Small intestine (tissue), 16 donors: ENCODE measurements at places on chromosomes 13 and 19. TPM values are rescaled to one million over a fixed set of nuclear protein-coding genes. Genes with fewer than 3 reads are reported as not detected.
A peak's percentile ranks its signal among the peaks of the same experiment; 100 is the strongest.

The ERICH4 gene
- polyA plus RNA-seq: 11.7 TPM

The WDR88 gene
- not detected for polyA plus RNA-seq

The IGFL1 gene
- polyA plus RNA-seq: not detected

The ACP7 gene
- 0.01 TPM for polyA plus RNA-seq

The PSG1 gene
- not detected for polyA plus RNA-seq

GRCh38 chr13:93951108-93951507, 528.4 kb downstream of the DCT start:
- no peaks in the 10 kb centered on the region for H3K36me3 ChIP-seq
- DNase-seq: no peak
- no peak overlapping the region for H3K4me3 ChIP-seq
- H3K4me1 ChIP-seq: no peaks in the 10 kb centered on the region
- H3K27me3 ChIP-seq: no peaks in the 10 kb centered on the region

DNA sequence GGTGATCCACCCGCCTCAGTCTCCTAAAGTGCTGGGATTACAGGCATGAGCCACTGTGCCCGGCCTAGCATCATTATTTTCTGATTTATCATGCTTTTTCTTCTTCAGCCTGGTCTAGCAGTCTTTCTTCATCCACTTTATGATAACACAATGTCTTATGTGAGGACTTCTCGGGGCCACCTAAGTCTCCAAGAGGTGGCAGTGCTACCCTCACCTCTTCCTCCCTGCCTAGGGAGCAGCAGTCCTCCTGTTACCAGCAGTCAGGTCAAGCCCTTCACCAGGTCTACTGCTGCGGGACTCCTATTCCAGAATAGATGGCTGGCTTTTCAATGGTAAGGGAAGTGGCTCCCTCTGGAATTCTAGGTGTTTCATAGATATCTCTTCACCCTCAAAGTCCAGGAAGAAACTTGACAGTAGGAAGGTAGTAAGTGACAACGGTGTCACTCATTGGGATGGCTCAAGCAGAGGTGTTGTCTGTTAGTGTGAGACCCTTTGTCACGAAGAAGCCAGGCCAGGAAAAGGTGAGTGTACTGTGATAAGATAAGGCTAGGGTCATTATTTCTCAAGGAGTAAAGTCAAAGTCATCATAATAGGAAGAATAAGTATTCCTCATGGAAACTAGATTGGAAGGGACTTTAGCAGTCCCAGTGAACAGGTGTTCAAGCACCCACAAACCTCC, 164.0 kb downstream of the KLF5 start:
- H3K36me3 ChIP-seq: no peaks in the 10 kb centered on the region
- peaks cover 31% of the 10 kb centered on the region for H3K4me1 ChIP-seq
- no peaks in the 10 kb centered on the region for H3K27me3 ChIP-seq
- H3K27ac ChIP-seq: no peak overlapping the region

DNA sequence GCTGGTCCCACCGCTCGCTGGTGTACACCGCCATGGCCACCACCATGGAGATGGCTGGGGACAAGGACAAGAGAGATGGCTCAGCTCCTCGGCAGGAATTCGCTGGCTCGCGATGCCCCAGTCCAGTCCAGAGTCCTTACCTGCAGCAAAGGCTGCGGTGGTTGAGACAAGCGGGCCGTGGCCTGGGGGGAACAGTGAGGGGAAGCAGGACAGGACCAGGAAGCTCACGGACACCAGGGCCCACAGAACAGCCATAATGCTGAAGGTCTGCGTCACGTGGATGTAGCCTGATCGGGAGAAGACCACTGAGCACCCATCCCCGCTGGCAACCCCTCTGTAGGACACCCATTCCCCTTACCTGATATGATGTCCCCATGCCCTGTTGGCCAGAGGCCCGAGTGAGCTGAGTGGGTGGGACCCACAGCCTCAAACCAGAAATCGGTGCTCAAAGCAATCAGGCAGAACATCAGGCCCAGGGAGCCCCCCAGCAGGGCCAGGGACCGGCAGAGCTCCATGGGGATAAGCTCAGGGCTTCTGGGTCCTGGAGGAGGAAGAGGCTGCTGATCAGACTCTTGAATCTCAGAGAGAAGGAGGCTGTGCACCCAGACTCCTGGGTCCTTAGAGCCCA, 319 bp downstream of the NKG7 start:
- peaks cover 6% of the 10 kb centered on the region for H3K4me1 ChIP-seq
- H3K27me3 ChIP-seq: no peaks in the 10 kb centered on the region
- no peak overlapping the region for H3K27ac ChIP-seq
- H3K4me3 ChIP-seq: no peak overlapping the region
- no peaks in the 10 kb centered on the region for H3K36me3 ChIP-seq
- DNase-seq: no peak

DNA sequence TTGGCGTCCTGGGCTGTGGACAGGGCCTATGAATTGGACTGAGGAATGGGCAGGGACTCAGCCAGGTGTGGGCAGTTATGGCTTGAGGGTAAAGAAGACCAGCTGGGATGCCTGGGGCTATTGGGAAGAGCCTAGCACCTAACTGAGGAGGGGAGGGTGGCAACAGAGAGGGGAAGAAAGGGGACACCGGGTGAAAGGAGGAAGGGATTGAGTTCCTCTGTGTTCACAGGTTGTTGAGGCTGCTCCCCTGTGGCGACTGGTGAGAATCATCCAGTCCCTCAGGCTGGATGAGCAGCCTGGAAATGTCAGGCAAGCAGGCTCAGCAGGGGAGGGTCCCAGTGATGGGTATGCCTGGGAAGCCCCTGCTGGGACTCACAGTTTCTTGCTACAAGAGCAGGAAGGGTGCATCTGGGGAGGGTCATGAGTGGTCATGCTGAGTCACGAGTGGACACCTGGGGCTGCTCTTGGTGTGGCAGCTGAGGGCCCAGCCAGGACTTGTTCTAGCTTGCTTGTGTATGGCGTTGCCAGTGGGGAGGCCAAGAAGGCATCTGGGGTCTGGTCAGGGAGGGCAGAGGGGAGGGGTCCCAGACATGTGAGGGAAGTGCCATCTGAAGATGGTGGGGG, 1.4 kb downstream of the ZNF324 start:
- no peak for DNase-seq
- H3K4me3 ChIP-seq: no peak overlapping the region
- no peaks in the 10 kb centered on the region for H3K36me3 ChIP-seq
- no peak overlapping the region for H3K27ac ChIP-seq

- no peaks in the 10 kb centered on the region for H3K4me1 ChIP-seq
- H3K27me3 ChIP-seq: no peaks in the 10 kb centered on the region
- DNase-seq: no peak
- no peaks in the 10 kb centered on the region for H3K36me3 ChIP-seq
Measured at GRCh38 chr13:27391471-27391870, 32.9 kb upstream of the GTF3A start.

DNA sequence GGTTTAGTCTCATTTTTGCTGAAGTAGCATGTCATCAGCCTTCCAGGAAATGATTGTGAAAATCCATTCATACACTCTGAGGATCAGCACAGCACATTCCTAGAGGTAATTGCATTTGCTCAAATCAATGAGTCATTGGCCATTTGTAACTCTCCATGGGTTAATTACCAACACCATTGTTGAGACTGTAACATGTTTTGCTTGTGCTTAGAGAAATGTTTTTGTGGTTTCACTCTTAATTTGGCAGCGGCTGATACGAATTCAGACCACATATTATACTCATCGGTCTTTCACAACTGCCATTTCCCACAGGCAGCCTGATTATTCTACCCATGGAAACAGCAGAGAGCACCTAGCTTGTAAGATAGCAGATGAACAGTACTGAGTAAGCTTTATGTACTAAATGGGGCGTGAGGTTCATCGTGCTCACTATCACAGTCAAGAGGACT, 110.3 kb downstream of the NHLRC3 start:
- peaks cover 3% of the 10 kb centered on the region for H3K27me3 ChIP-seq
- H3K36me3 ChIP-seq: no peaks in the 10 kb centered on the region
- no peak overlapping the region for H3K27ac ChIP-seq
- H3K4me3 ChIP-seq: no peak overlapping the region

GRCh38 chr13:107977071-107977574, 238.2 kb downstream of the LIG4 start:
- H3K4me3 ChIP-seq: no peak overlapping the region
- H3K27ac ChIP-seq: no peak overlapping the region
- H3K27me3 ChIP-seq: no peaks in the 10 kb centered on the region
- DNase-seq: no peak
- no peaks in the 10 kb centered on the region for H3K36me3 ChIP-seq

DNA sequence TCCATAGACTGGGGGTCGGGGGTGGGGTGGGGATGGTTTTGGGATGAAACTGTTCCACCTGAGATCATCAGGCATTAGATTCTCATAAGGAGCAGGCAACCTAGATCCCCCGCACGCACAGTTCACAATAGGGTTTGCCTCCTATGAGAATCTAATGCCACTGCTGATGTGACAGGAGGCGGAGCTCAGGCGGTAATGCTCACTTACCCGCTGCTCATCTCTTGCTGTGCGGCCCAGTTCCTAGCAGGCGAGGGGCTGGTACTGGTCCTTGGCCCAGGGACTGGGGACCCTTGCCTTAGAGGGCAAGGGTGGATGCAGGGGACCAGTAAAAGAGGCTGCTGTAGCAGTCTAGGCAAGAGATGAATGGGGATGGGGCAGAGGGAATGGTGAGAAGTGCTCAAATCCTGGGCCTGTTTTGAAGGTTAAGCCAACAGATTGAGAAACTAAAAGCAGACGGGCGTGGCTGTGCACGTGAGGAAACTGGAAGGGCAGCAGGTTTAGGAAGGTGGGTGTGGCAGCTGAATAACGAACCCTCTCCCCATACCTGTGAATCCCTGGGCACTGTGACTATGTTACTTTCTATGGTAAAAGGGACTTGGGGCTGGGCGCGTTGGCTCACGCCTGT, 1.5 kb upstream of the ERICH4 start:
- H3K27me3 ChIP-seq: no peaks in the 10 kb centered on the region
- DNase-seq: no peak
- H3K4me1 ChIP-seq: peaks cover 6% of the 10 kb centered on the region
- H3K27ac ChIP-seq: peak overlapping the region; percentile 32
- H3K4me3 ChIP-seq: no peak overlapping the region
- no peaks in the 10 kb centered on the region for H3K36me3 ChIP-seq

DNA sequence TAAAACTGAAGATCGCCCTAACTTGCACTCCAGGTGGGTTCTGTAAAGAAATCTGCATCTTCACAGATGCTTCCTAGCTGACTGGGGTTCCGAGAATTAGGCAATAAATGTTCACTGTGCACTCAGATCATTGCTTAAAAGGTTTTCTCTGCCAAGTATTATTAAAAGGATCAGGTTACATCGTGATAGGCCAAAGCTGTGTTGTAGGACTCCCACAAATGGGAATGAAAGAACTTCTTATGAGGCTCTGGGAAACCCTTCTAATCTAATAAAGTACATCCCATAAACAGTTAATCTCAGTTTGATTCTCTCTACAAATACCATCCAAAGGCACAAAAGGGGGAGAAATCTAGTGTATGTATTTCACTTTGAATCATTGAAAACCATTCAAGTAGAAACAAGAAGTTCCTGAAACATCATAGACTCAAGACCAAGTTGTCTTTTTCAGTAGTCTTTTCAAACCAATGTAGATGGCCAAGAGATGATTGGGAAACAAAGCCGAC, 7.1 kb upstream of the POU4F1 start:
- H3K36me3 ChIP-seq: no peaks in the 10 kb centered on the region
- H3K27ac ChIP-seq: no peak overlapping the region
- no peak overlapping the region for H3K4me3 ChIP-seq
- no peak for DNase-seq
- peaks cover 41% of the 10 kb centered on the region for H3K27me3 ChIP-seq
- peaks cover 3% of the 10 kb centered on the region for H3K4me1 ChIP-seq

GRCh38 chr13:32233062-32233461, 82.1 kb downstream of the ZAR1L start:
- H3K27ac ChIP-seq: no peak overlapping the region
- no peaks in the 10 kb centered on the region for H3K4me1 ChIP-seq
- no peaks in the 10 kb centered on the region for H3K27me3 ChIP-seq
- no peak for DNase-seq
- no peak overlapping the region for H3K4me3 ChIP-seq
- peaks cover 11% of the 10 kb centered on the region for H3K36me3 ChIP-seq

GRCh38 chr19:40419780-40420179, 6.0 kb downstream of the SERTAD1 start:
- DNase-seq: no peak
- H3K36me3 ChIP-seq: peaks cover 4% of the 10 kb centered on the region
- no peaks in the 10 kb centered on the region for H3K27me3 ChIP-seq
- no peak overlapping the region for H3K4me3 ChIP-seq
- no peaks in the 10 kb centered on the region for H3K4me1 ChIP-seq
- no peak overlapping the region for H3K27ac ChIP-seq

- DNase-seq: peak; percentile 18
- peaks cover 11% of the 10 kb centered on the region for H3K36me3 ChIP-seq
- no peaks in the 10 kb centered on the region for H3K27me3 ChIP-seq
- peak overlapping the region; percentile 87 for H3K4me3 ChIP-seq
Measured at GRCh38 chr19:56566904-56567273, 379 bp upstream of the ZNF470 start.

DNA sequence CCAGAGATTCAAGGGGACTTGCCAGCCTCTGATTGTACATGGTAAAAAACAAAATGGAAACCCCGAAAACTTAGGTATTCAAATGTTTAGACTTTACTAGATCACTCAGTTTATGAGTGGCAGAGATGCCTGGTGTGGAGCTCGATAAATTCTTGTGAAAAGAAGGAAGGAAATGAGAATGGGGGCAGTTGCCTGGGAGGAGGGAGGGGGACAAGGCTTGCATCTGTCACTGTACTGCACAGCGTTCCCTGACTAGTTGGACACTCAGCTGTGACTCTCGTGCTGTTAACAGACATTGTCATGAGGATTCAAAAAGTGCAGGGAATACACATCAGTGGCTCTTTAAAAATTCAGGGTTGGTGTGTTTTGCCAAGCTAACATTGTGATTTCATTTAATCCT, 232.9 kb downstream of the ZIC5 start:
- H3K4me3 ChIP-seq: no peak overlapping the region
- H3K4me1 ChIP-seq: no peaks in the 10 kb centered on the region
- no peak overlapping the region for H3K27ac ChIP-seq
- no peaks in the 10 kb centered on the region for H3K27me3 ChIP-seq

GRCh38 chr13:109395014-109395413, 391.4 kb downstream of the IRS2 start:
- DNase-seq: no peak
- no peak overlapping the region for H3K27ac ChIP-seq
- H3K36me3 ChIP-seq: no peaks in the 10 kb centered on the region
- H3K27me3 ChIP-seq: no peaks in the 10 kb centered on the region

GRCh38 chr19:51198641-51199040, 26.2 kb upstream of the CD33 start:
- H3K4me1 ChIP-seq: no peaks in the 10 kb centered on the region
- DNase-seq: no peak
- H3K36me3 ChIP-seq: no peaks in the 10 kb centered on the region
- no peak overlapping the region for H3K4me3 ChIP-seq
- no peak overlapping the region for H3K27ac ChIP-seq

DNA sequence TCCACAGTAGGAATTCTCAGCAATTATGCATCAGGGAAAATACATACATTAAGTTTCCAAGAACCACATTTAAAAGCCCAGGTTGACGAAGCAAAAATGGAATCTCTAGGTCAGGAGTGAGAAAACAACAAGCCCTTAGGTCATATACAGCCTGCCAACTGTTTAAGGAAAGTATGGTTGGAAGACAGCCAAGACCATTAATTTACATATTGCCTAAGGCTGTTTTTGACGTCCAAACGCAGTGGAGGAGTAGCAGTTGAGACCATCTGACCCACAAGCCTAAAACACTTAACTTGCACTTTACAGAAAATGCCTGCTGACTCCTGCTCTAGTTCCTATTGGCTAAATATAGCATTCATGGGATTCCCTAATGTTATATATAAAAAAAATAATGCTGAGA, 299.0 kb downstream of the ITGBL1 start:
- no peak overlapping the region for H3K27ac ChIP-seq
- no peak overlapping the region for H3K4me3 ChIP-seq
- no peak for DNase-seq
- no peaks in the 10 kb centered on the region for H3K36me3 ChIP-seq
